GM23338 (cell line): ENCODE measurements at places on chromosomes 6 and 20. TPM values are rescaled to one million over a fixed set of nuclear protein-coding genes. Genes with fewer than 3 reads are reported as not detected.

SIRPB2 gene
- total RNA-seq = not detected in 2 replicates

DNA sequence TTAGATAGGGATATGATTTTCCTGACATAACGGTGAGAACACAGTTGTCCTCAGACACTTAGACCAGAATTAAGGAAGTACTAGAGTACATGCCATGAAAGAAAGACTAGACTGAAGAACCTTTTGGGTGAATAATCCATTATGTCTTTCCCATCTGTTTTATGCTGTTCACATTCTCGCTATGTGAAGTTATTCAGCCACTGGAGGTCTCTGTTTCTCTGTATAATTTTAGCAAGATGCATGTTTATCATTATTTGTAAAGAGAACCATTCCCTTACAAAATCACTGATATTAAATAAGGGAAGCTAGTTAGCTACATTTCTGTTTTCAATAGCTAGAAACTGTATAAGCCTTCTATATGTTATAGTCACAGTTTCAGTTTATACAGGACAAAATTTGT lies 391.9 kb downstream of the CD109 start:
- no peaks in the 10 kb centered on the region for H3K36me3 ChIP-seq
- no peak overlapping the region for H3K27ac ChIP-seq
- DNase-seq = peak; percentile 7
- no peaks in the 10 kb centered on the region for H3K27me3 ChIP-seq
- no peaks in the 10 kb centered on the region for H3K4me1 ChIP-seq

DNA sequence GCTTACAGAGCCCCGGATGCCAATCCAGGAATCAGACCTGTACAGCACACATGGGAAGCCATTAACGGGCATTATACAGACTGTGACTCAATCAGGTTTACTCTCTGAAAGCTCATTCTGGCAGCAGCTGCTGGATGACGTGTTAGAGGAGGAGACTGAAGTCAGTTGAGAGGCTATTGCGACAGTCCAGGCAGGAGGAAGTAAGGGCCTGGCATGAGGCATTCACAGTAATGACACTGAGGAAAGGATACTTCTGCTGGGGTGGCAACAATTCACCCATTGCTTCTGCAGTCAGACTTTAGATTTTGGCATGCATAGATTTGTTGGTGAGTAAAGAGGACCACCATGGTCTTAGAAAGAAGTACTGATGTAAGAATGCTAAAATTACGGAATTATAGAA lies 151.0 kb upstream of the HEY2 start:
- no peaks in the 10 kb centered on the region for H3K36me3 ChIP-seq
- no peak overlapping the region for H3K27ac ChIP-seq
- H3K27me3 ChIP-seq = no peaks in the 10 kb centered on the region
- no peak for DNase-seq
- H3K4me3 ChIP-seq = no peak overlapping the region
- H3K4me1 ChIP-seq = no peaks in the 10 kb centered on the region

GRCh38 chr6:14305131-14305530 lies 187.6 kb downstream of the CD83 start:
- no peak overlapping the region for H3K27ac ChIP-seq
- DNase-seq = no peak
- H3K4me3 ChIP-seq = no peak overlapping the region
- H3K27me3 ChIP-seq = no peaks in the 10 kb centered on the region
